ENCODE measurements at places on chromosomes 7 and 10.

DNA sequence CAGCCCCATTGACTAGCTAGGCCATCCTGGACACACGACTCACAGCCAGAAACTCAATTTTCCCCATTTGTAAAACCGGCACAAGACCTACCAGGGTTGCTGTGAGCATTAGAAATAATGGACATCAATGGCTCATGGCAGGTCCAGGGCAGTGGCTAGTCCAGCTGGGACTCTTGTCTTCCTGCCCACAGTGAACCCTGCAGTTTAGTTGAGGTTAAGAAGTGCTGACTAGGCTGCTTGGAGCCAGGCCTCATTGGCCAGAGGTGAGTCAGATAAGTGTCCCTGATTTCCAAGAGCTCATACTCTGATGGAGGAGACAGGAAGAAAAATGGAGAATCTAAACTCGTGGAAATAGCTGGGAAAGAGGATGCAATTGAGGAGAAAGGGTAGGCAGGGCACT lies 123.4 kb upstream of the ZNF92 start:
- no peak for DNase-seq

- DNase-seq: no peak
These were observed 28.8 kb upstream of the C10orf53 start for GRCh38 chr10:49650724-49651034.

DNA sequence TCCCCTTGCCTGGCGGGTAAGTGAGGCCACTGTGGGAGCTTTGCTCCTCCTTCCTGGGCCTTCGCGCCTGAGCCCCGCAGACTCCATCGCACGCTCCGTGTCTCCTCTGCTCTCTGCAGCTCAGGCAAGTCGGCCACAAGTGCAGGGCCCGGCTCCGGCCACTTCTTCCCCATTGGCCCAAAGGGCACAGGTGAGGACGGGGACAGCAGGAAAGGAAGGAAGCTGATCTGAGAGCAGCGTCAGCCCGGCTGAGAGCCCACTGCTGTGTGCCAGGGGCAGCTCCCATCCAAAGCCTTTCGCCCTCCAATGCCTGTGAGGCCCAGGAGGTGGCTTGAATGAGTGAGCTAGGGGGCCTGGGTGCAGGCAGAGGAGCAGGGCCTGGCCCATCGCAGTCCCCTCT lies 33.7 kb upstream of the RHEB start:
- no peak for DNase-seq

DNA sequence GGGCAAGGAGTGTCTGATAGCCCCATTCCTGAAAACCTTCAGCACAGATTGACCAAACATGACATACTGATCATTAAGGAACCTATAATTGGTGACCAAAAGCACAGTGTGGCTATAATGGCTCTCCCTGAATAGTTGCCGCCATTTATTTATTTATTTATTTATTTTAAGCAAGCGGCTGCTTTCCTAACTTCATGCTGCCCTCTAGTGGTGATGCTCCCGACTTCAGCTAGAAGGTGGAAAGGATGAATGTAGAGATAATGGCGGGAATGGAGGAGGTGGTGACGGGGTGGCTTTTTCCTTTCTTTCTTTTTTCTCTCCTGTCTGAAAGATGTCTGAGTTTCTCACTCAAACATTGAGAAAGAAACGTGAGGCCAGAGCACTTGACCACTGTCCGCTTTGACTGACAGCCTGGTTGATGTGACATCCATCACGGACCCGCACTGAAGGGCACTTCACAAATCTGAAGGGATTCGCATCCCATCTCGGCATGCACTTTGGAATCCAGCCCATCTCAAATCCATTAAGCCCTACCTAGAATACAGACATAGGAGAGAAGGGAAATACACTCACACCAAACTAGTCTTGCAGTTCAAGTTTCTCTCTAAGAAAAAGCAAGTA lies 1090.1 kb downstream of the KCNMA1 start:
- DNase-seq: peak; percentile 76

GRCh38 chr7:37150180-37150579 lies 298.5 kb downstream of the ELMO1 start:
- no peak for DNase-seq

DNA sequence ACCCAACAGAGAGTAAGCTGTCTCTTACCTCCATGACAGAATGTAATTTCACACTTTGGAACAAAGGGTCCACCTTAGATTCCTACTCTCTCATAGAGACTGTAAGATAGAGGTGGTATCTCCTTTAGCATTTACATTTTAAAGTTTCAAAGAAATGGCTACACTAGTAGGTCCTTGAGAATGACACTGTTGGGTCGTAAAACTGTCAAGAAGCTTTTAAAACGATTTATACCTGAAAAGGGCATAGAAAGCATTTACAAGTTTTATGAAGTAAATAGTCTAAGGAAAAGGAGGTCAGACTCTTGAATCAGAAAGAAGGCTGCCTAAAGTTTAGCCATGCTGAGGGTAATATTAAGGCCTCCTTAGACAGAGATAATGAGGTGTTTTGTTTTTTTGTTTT lies 1212.4 kb upstream of the PHF14 start:
- no peak for DNase-seq

DNA sequence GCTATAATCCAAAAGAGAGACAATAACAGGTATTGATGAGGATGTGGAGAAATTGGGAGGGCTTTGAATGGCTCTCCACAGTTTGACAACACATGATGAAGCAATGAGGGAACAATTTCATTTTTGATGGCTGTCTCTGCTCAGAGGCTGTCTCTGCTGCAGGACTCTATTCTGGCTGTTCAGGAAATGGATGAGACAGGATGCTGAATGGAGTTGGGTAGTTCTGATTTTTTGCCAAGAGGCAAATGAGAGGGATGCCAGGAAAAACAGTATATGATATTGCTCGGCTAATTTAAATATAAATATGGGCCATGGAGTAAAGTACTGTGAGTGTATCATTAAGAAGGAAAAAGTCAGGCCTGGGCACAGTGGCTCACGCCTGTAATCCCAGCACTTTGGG lies 16.8 kb downstream of the APBB1IP start:
- no peak for DNase-seq

DNA sequence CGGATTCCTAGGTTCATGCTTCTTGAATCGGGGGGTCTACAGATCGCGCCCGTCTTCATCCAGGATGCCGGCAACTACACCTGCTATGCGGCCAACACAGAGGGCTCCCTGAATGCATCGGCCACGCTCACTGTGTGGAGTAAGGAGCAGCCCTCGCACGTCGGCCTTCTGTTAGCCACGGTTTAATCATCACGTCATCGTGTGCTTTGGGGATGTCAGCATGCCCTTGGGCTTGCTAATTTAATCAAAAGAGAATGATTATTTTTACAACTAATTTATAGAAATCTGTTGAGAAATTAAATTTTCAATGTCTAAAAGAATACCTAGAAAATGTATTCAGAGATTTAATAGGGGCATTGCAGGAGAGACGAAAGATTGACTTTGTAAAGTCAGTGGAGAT lies 668.2 kb downstream of the SDK1 start:
- no peak for DNase-seq

- DNase-seq: peak; percentile 97
These were observed at the start of the genes ACADSB and IKZF5 for GRCh38 chr10:123008355-123009104. Gene ACADSB (plus strand): TSS chr10:123009006. CDS start chr10:123009030, 24 bp downstream. Gene IKZF5 (minus strand): TSS chr10:123008795. CDS start chr10:122998625, 10,170 bp downstream.

DNA sequence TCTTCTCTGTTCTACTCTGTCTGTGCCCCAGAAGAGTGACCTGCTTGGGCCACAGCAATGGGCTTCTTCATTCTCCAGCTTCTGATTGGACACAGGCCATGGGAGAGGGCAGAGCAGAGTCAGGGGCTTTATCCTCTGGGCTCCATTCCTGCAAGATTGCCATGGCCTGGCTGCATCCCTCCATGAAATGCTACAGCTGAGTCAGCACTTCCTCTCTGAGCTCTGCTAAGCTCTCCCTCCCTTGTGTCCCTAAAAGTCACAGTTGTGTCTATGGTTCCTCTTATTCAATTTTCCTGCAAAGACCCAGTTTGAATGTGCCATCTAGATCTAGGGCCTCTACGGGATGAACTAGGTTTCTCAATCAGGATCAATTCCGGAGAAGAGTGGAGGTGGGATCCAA lies 903.8 kb downstream of the TYW1 start:
- no peak for DNase-seq

DNA sequence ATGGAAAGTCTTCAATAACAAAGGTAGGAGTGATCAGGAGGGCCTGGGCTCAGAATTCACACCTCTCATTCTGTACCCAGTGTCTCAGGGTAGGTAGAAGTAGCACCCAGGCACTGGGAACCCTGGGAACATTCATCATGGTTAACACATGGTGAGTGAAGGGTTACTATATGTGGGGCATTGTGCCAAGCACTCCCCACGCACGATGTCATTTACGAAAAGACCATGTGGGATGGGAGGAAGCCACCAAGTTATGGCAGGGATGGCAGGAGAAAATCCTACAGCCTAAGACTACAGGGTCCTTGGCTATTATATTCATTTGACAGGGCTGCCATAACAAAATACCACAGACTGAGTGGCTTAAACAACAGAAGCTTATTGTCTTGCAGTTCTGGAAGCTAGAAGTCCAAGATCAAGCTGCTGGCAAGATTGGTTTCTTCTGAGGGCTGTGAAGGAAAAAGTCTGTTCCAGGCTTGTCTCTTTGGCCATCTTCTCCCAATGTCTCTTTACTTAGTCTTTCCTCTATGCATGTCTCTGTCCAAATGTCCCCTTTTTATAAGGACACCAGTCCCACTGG lies 27.7 kb upstream of the DDIT4 start:
- no peak for DNase-seq

- no peak for DNase-seq
These were observed 34.8 kb upstream of the BICC1 start for GRCh38 chr10:58477902-58478301.

DNA sequence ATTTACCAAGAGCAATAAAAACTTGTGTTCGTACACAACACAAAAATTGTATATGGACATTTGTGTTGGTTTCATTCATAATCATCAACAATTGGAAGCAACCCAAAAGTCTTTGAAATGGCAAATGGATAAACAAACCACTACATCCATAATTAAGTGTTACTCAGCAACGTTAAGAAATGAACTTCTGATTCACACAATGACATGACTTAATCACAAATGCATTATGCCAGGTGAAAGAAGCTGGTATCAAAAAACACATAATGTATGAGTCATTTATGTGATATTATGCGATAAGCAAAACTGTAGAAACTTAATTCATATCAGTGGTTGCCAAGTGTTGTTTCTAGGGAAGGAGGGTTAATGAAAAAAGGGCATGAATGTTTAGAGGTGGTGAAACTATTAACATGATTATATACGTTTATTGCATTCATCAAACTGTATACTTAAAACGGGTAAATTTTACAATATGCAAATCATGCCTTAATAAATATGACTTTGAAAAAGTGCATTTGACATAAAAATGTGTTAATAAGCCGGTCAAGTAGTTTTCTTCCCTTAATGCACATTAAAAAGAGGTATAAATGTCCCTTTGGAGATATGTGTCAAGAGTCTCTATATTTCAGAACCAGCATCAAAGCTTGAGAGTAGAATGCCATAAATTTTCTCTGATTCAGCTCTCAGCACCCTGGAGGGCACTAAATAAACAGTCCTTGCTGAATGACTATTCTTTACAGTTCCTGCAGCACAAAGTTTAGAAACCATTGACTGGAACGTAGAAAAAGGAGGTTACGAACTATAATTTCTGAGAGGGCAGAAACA lies 84.8 kb upstream of the GRM3 start:
- no peak for DNase-seq

DNA sequence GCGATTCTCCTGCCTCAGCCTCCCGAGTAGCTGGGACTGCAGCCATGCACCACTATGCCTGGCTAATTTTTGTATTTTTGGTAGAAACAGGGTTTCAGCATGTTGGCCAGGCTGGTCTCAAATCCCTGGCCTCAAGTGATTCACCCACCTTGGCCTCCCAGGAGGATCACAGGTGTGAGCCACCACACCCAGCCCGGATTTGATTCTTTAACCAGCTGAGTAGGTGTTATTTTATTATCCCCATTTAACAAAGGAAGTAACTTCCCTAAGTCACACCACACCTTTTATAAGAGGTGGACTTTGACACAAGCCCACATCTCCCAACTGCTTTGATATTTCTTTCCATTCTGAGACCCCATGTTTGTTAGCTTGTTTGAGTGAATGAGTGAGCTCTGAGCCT lies 25.0 kb downstream of the SLC25A28 start:
- no peak for DNase-seq

GRCh38 chr10:129104266-129105045 lies 362.6 kb upstream of the MGMT start:
- DNase-seq: no peak

- DNase-seq: no peak
These were observed 5.0 kb downstream of the ALDH18A1 start for GRCh38 chr10:95651346-95652060.

DNA sequence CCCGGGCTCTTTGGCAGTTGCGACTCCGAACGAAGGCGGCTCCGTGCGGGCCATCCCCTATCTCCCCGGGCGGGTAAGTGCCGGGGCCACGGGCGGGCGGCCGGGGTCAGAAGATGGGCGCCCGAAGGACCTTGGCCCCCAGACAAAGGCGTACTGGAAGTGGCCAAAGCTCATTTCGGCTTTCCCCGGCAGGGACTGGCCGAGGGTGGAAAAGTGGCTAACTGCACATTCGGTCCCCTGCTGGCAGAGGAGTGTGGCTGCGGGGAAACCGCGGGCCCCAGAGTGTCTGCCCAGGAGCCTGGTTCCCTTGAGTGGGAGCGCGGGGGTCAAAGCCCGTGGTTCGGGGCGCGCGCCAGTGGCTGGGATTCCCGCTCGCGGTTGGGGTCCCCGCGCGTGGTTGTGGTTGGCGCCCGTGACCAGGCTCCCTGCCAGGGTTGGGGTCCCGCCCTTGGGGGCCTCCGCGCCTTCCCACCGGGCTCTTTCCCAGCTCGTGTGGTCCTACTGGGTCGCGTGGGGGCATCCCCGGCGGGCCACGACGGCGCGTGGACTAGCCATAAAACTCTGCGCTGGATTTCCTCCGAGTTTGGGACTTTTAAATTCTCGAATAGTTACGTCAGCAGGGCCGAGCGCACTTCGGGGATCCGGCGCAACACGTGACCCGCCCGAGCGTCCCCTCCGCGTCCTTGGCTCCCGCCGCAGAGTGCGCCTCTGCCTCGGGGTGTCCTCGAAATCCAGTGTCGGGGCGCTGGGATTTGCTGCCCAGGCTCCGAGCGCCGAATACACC lies 124.4 kb downstream of the TACC2 start:
- DNase-seq: peak; percentile 27

GRCh38 chr7:151813997-151814396 lies 62.9 kb downstream of the PRKAG2 start:
- DNase-seq: peak; percentile 14

- DNase-seq: no peak
These were observed 6.3 kb downstream of the PSD start for GRCh38 chr10:102412293-102412692.

Measured in activated CD4-positive, alpha-beta T cell treated with anti-CD3 and anti-CD28 coated beads for 48 hours (primary cell).